ENCODE measurements at places on chromosomes 1 and 21.

GRCh38 chr1:231716879-231717278 lies 90.3 kb downstream of the DISC1 start:
- no peak for DNase-seq

DNA sequence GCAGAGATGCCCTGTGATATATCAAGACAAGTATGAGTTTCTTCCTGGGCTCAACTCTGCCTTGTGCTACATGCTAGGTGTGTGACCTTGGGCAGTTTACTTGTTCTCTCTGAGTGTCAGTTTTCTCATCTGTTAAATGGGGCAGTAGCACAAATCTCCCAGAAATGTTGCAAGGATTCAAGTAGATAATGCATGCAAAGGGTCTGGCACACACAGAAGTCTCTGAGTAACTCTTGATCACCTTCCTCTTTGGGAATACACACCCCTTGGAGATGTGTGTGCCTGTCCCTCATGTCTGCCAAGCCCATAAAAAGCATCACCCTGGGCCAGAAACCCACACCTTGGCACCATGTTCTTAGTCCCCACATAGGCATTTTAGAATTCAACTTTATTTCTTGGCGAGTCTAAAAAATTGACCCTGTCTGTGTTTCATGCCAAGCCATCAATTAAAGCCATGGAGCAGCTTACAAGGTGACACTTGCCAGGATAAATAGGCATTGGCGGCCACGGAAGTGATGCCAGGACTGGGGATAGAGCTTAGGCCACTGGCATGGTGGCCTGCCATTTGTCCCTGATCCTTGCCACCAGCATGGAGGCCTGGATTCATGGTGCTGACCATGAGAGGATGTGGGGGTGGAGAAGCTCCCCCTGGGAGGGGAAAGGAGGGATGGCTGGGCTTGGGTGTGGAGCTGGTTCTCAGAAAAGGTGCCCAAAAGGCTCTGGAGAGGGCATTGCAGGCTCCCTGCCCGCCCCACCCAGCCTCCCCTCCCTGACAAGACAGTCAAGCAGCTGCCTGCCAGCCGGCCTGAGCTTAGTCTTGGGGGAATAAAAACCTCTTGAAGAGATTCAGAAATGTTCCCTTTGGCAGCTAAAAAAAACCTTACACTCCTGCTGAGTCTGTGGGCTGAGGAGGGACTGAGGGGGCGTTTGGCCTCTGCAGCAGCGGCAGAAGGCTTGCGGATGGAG lies 118.0 kb upstream of the IPO9 start:
- DNase-seq: no peak

GRCh38 chr1:209983953-209984352 lies 45.9 kb downstream of the SYT14 start:
- no peak for DNase-seq

DNA sequence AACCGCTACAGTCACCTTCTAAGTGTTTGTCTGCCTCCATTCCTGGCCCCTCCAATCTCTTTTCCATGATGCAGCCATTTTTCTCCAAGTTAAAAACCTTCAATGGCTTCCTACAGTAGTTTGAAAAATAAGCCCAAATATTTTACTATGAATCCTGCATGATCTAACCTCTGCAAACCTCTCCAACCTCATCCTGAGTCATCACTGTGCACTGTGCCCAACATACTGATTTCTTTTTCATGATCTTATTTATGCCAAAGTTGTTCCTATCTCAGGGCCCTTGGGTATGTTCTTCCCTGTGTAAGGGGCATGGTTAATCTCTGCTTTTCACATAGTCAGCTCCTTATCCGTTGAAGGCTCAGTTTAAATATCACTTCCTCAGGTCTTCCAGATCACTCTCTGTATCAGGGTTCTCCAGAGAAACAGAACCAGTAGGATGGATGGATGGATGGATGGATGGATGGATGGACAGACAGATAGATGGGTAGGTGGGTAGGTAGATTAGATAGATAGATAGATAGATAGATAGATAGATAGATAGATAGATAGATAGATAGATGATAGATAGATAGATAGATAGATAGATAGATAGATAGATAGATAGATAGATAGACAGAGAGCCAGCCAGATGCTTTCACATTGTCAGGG lies 18.1 kb upstream of the PTPN14 start:
- no peak for DNase-seq

GRCh38 chr1:30758785-30759380 lies 1.3 kb upstream of the LAPTM5 start:
- no peak for DNase-seq

- peak; percentile 40 for DNase-seq
Measured at GRCh38 chr1:9317591-9318417, 25.1 kb downstream of the SPSB1 start.

GRCh38 chr1:84913555-84913892 lies 20.5 kb upstream of the LPAR3 start:
- no peak for DNase-seq

All from stimulated activated CD4-positive, alpha-beta T cell treated with anti-CD3 and anti-CD28 coated beads, Interleukin-15, amount 100 ng/mL, for 24 hours (primary cell).